Activated effector memory CD4-positive, alpha-beta T cell treated with Interleukin-2 at 50 U/mL for 16 hours (primary cell): ENCODE measurements at places on chromosomes 12 and 14.
A peak's percentile ranks its signal among the peaks of the same experiment; 100 is the strongest.

DNA sequence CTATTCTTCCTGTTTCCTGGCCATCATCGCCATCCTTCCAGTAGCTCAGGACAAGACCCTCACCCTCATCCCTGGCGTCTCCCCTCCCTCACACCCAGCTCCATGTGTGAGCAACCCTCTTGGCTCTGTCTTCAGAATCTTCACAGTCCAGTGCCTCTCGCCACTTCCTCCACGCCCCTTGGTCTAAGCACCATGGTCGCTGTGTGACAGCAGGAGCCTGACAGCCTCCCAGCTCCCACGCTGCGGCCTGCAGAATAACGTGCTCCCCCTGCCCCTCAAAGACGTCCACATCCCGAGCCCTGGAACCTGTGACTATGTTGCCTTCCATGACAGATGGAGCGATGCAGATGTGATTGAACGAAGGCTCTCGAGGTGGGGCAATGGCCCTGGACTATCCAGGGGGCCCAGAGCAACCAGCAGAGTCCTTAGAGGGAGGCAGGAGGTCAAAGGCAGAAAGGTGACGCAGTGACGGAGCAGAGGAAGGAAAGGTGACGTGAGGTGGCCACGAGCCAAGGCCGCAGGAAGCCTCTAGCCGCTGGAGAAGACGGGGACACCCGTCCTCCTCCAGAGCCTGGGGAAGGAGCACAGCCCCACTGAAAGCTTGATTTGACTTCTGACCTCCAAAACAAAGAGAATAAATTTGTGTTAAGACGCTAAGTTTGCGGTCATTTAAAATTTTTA lies 139.8 kb downstream of the CALM1 start:
- no peak for DNase-seq

DNA sequence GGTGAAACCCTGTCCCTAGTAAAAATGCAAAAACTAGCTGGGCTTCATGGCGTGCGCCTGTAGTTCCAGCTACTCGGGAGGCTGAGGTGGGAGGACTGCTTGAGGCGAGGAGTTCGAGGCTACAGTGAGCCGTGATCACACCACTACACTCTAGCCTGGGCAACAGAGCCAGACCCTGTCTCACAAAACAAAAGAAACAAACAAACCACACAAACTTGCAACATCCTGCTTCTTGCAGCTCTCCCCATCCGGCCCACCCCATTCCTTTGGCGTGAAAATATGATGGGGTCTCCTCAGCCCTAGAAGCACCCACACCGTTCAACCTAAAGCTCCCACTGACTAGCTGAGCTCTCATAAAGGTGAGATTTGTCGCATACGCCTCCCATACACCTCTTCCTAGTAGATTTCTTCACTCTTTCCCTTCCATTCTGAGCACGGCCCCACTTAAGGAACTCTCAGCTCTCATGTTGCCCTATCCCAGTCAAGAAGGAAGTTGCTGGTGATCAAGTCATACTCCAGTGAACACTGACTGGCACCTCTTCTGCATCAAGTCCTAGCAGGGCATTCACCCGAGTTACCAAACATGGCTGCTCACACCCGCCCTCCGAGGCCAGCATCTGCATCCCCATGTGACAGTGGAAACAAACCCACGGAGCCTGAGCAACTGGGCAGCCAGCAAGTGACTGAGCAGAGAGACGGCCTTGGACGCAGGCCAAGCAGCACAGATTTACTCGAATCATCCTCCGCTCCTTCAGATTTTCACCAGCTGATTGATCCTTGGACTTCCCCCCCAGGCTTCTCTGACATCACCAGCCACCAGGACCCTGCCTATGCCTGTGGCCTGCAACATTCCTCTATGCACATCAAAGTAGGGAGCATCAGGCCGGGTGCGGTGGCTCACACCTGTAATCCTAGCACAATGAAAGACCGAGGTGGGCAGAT lies 18.9 kb upstream of the CD27 start:
- DNase-seq = no peak

GRCh38 chr12:113882690-113883089 lies 83.4 kb downstream of the RBM19 start:
- no peak for DNase-seq

DNA sequence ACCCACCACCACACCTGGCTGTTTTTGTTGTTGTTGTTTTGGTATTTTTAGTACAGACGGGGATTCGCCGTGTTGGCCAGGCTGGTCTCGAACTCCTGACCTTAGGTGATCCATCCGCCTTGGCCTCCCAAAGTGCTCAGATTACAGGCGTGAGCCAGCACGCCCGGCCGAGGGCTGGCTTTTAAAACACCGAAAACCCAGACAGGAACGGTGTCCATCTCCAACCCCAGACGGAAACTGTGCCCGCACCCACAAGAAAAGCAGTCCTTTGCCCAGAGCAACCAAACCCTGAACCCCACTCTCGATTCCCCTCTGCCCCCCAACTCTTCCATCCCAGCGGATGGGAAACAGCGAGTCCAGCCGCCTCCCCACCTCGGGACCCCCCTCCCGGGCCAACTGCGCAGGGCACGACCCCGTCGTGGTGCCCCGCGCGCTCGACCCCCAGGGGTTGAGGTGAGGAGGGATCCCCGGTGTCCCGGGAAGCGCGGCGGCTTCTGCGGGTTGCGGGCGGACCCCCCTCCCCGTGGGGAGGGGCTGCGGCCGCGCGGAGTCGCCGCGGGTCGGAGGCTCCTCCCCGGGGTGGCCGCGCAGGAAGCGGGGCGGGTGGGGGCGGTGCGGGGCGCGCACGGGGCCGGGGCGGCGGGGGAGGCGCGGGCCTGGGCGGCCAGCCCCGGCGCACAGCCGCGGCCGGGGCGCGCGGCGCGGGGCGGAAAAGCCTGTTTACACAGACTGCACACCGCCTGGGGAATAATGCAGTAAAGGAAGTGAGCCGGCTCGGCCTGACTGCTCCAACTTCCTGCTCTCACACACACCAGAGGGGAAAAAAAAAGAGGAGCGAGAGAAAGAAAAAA lies at the start of gene ELK3:
ELK3 (plus strand) TSS at position 651 of the 851 bp plus-strand sequence.
- peak; percentile 56 for DNase-seq

GRCh38 chr14:71063351-71063750 lies 156.1 kb downstream of the PCNX1 start:
- no peak for DNase-seq

DNA sequence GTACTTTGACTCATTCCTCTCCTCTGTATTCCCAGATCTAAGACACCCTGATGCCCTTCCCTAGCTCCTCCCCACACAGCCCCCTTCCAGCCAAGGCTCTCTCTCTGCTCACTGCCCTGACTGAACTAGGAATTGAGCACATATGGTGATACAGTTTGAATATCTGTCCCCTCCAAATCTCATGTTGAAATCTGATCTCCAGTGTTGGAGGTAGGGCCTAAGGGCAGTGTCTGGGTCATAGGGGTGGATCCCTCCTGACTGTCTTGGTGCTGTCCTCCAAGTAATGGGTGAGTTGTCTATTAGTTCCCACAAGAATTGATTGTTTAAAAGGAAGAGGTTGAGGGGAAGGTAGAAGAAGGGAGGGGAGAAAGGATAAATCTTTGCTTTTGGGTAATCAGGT lies 17.4 kb downstream of the CMKLR1 start:
- DNase-seq = no peak

GRCh38 chr12:49126852-49127763 lies 4.1 kb downstream of the TUBA1B start:
- DNase-seq = no peak

DNA sequence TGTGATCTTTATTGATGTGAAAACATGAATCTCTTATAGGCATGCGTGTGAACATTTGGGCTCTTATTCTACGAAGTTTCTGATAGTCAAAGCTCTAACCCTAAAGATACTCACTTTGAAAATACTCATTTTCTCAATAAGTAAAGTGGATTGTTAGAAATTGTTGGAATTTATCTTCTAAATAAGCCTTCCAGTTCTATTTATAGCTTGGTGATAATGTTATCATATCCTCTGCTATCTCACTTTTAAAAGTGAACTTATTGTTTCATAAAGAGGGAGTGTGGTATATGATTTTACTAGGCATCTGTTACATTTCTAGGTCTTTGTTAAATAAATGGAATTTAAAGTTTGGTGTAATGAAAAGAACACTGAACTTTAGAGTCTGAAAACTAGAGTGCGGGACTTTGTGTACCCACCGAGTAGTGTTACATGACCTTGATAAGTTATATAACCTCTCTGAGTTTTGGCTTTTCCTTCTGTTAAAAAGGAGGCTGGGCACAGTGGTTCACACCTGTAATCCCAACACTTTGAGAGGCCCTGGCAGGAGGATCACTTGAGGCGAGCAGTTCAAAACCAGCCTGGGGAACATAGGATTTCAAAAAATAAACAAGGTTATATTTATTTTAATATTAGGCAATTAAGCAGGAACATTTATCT lies 13.6 kb downstream of the USP15 start:
- DNase-seq = no peak

- no peak for DNase-seq
Observed at GRCh38 chr14:61630399-61631044, 64.8 kb upstream of the HIF1A start.

GRCh38 chr12:5546616-5547015 lies 114.7 kb downstream of the NTF3 start:
- no peak for DNase-seq

DNA sequence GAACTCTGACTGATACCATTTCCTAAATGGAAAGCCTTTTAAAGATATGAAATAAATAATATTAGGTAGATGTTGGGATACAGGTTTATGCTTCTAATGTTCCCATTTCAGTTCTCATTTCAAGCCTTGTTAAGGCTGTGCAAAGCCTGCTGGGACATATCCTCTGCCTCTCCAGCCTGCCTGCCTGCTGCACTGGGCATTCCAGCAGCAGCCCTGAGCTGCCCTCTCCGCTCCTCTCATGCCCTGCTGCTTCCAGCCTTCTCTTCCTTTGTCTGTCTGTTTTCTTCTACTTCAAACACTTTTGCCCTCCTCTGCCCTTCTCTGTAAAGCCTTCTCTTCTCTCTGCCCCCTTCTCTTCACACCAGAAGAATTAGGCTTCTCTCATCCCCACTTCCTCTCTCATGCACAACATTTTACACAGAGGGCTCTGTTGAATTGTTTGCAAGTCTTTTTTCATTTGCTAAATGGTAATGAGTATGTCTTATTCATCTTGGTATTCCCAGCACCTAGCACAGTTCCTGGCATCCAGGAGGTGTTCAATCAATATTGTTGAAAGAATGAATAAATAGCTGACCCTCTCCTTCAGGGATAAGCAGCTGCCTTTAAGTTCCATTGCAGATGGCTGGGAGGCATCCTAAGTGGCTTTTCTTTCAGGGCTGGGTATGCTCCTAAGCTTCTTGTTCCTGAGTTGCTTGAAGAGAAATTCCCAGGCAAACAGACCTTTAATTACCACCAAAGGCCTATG lies 292.3 kb downstream of the TMEM117 start:
- DNase-seq = no peak

- no peak for DNase-seq
Observed at GRCh38 chr14:81517798-81518398, 15.8 kb downstream of the SEL1L start.
